ENCODE measurements at places on chromosomes 6 and 20.

DNA sequence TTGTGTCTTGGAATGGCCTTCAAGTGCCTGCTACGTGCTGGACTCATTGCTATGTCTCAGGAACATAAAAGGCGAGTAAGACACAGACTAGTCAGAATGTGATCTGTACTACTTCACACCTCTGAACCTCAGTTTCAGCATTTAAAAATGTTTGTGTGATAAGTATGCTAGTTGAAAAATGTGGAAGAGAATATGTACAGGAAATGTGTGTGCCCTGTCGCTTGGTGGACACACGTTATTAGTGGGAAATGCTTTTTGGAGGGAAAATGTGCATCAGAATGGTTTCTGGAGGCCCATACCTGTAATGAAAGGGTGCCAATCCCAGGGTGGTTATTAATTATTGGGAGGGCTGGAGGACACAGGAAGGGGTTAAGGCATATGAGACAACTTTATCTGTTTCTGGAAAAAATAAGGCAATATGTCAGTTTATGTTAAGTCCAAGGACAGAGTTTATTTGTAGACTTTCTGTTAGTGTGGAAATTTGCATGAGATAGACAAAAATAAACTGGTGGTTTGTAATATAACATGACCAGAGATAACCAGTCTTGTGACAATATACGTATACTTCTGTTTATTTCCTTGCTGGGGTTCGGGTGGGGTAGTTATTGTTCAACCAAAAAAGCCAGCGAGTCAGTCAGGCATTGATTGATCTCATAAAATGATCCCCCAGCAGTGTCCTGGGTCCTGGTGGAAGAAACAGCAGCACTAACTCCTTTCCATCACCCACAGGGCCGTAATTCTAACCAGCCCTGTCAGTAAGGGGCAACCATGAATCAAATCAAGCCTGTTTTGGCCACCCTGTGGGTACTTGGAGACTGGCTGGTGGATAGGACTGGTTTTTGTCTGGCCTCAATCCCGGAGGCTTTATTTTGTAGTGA lies 117.9 kb downstream of the JARID2 start:
- no peak for DNase-seq

GRCh38 chr6:47247227-47247797 lies 62.4 kb downstream of the TNFRSF21 start:
- DNase-seq: no peak

- DNase-seq: no peak
Observed at GRCh38 chr6:131861381-131861780, 53.6 kb downstream of the ENPP1 start.

DNA sequence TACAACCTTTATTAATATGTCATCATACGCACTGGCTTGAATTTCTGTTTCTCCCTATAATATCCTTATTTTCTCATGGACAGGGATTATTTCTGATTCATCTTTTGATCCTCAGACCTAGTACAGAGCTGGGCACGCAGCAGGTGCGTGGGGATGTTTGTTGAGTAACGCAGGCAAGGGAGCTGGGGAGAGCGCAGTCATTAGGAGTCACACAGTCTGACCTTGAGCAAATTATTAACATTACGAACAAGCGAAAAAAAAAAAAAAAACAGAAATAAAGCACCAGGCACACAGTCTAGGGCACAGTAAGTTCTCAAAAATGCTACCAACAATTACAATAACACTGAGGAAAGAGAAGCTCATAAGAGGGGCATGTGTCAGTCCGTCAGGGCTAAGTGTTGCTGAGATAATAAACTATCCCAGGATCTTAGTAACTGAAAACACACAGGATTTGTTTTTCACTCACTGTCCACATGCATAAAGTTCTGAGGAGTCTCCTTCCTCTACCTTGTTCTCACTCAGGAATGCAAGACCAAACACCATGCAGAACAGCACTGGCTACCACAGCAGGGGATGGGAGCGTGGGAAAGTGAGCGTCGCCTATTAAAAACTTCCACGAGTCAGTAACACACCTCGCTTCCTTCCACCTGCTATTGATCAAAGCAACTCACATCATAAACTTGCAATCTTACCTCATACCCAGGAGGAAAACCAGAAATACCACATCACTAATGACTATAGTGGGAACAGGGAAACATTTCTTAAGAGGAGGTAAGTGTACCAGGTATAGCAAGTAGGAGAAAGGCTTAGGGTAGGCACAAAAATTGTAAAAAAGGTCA lies 56.9 kb downstream of the PDE10A start:
- no peak for DNase-seq

DNA sequence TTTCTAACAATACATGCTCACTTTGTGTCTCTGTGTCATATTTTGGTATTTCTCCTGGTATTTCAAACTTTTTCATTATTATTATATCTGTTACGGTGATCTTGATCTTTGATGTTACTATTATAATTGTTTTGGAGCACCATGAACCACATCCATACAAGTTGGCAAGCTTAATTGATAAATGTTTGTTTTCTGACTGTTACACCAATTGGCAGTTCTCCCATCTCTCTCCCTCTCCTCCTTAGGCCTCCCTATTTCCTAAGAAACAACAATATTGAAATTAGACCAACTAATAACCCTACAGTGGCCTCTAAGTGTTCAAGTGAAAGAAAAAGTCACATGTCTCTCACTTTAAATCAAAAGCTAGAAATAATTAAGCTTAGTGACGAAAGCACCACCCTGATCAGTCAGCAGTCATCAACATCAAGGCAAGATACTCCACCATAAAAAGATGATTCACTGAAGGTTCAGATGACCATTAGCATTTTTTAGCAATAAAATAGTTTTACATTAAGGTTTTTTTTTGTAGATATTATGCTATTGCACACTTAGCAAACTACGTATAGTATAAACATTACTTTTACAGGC lies 61.5 kb downstream of the IBTK start:
- DNase-seq: no peak

- no peak for DNase-seq
Observed at GRCh38 chr6:36297051-36297450, 27.2 kb downstream of the PNPLA1 start.

- no peak for DNase-seq
Observed at GRCh38 chr6:28980852-28981430, 24.2 kb downstream of the ZNF311 start.

DNA sequence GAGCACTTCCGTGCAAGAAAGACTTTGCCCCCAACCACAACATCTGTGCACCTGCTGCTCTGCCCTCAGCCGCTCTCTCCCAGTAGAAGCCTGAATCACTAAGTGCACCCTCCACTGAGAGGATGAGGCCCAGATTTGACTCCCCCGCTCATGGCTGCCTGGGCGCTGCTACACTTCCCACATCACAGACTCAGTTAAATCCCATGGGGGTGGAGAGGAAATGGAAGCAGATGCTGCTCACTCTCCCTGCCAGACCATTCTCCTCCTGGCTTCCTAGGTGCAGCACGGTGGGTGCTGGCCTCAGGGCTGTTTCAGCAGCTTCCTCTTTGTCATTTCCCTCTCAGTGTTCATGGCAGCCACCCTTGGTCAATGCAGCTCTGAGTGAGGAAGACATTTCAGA lies 4.8 kb downstream of the CST5 start:
- no peak for DNase-seq

DNA sequence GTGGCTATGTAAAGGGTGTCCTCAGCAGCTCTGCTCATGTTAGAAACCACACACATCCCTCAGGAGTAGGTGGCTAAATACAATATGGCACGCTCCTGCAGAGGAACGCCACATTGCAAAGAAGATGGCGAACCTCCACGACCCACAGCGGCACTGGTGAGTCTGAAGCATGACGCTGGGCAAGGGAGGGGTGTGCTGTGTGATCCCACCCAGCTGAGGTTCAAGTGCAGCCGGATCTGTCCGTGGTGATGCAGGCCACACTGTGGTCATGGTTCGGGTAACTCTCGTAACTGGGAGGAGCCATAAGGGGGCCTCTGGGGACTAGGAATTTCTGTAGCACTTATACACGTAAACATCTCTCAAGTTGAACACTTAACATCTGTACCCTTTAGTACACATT lies 23.4 kb upstream of the APMAP start:
- DNase-seq: no peak

- DNase-seq: no peak
Observed at GRCh38 chr6:127481111-127481510, 21.9 kb upstream of the KIAA0408 start.

DNA sequence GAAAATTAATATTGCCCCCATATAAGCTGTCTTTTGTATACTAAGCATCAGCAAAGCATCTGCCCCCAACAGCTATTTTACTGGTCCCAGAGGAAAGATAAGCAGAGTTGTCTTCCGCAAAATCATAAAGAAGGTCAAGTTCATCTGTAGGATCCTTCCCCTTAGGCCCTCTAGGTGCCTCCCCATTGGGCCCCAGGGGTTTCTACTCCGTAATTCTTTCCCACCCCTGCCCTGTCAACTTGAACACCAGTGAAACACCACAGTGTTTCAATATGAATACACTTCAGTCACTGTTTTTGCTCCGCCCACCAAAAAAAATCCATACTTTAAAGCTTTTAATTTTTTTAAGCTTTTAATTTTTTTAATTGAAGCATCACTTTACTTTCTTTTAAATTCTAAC lies 159.2 kb downstream of the ATXN1 start:
- DNase-seq: no peak

- DNase-seq: no peak
Observed at GRCh38 chr6:139422105-139423036, 47.9 kb upstream of the CITED2 start.

- DNase-seq: no peak
Observed at GRCh38 chr20:50572938-50573777, 63.0 kb downstream of the PTPN1 start.

DNA sequence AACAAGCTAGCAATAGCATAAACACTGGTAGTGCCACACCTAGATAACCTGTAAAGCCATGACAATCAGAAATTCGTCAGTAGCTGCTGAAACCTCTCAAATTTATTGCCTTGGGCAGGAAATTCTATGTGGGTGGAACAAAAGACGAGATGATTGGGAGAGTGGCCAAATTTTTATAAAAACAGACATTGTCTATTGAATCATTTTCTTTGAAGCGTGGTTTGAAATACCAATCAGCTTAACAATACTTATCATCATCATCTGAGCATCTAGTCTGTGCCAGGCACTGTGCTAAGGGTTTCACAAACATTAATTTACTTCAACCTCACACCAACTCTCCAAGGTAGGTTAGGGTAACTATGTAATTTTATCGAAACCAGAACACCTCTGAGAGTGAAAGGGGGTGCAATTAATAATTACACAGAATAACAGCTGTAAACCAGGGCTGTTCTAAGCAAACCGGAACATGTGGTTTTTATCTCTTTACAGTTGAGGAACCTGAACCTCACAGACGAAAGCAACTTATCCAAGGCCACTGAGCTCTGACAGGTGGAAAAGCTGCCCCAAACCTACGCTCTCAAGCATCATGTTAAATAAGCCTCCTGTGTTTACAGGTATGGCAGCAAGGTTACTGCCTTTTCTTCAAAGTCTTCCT lies 43.4 kb downstream of the NHSL1 start:
- DNase-seq: peak; percentile 48

DNA sequence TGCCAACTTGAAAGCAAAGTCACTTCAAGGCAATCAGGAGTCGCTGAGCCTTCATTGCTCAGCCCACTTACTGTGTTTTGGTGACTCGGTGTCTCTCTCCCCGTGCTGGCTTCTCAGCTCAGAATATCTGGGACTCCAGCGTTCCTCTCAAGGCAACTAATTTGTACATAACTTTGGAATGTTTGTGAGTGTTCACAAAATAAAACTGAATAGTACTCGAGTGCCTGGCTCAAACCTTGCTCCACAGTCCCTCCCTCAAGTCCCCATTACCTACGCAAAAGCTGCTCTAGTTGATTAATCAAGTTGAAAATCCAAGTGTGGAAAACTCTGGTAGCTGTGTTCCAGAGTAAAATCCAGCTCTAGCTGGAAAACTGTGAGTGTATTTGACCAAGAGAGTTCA lies 8.6 kb downstream of the IPCEF1 start:
- no peak for DNase-seq

- no peak for DNase-seq
Observed at GRCh38 chr6:44921798-44922197, 406.3 kb upstream of the RUNX2 start.

DNA sequence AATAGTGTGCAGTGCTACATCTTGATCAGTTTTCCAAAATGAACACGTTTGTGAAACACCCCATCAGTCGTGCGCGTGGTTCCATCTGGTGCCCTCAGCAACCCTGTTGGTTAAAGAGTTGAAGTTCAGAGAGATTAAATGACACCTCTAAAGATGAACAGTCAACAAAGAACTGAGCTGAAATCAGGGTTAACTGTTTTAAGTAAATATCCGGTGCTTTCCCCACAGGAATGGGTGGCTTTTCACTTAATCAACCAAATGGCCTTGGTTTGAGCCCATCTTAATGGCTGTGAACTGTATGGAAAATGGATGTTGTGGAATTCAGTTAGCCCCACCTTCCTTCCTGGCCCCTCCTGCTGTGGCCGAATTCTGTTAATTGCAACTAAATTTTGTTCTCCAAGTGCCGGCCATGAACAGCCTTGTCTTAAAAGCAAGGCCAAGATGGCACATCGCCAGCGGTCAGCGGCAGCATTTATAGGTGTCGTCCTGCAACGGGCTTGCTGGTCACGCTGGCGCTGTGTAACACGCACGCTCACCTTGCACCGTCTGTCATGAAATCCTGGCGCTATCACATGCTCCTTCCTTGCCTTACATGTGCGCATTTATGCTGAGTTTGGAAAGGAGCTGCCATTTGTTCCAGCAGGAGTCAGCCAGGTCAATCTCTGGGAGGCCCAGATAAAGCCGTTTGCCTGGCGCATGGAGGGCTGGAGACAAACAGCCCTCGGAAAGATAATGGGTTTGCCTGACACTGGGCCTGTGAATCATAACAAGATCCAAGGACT lies 164.5 kb downstream of the ERMARD start:
- no peak for DNase-seq

- no peak for DNase-seq
Observed at GRCh38 chr6:131784561-131784960, 23.3 kb upstream of the ENPP1 start.

DNA sequence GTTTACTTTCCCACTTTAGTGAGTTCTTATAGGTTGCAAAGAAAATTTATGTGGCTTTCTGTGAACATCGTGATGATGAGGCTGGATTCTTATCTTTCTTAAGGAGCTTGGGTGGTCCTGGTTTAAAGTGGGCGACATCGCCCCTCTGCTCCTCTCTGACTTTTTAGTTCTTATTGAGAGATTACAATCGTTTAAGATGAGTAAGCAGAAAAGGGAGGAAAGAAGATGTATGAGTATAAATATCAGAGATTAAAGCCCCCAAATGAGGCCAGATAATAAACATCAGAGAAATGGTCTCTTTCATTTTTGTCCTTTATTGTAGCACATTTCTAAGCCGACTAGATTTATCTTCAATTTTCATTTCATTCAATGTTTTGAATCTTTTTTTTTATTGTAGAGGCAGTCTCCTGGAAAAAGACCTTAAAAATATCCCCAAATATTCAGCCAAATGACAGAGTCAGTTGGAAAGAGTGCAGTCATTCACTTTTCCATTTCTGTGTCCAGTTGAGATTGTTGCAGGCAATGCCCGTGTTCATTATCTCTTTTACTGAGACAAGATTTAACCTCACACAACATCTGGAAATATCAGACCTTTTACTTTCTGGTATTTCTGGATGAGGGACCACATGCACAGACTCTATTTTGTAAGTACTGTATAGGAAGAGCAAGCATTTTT lies 62.0 kb upstream of the PDE7B start:
- DNase-seq: no peak

Measured in NCI-H1048 (cell line).